Camera-type eye (tissue), 1 donor: ENCODE measurements at places on chromosomes 6 and 20. TPM values are rescaled to one million over a fixed set of nuclear protein-coding genes. Genes with fewer than 3 reads are reported as not detected.

The TRIM15 gene
- not detected for total RNA-seq

The LAMA5 gene
- 88.6 TPM for total RNA-seq

The SIM1 gene
- not detected for total RNA-seq

The ZDHHC14 gene
- 10.2 TPM for total RNA-seq

The TRIM40 gene
- total RNA-seq = not detected

The XKR7 gene
- total RNA-seq = 8.2 TPM

The FRK gene
- 2.3 TPM for total RNA-seq

The FOXO3 gene
- 108 TPM for total RNA-seq

The CLPSL1 gene
- not detected for total RNA-seq

The SPATA25 gene
- 7.6 TPM for total RNA-seq

The HEY2 gene
- 6.6 TPM for total RNA-seq

The HCRTR2 gene
- 1.5 TPM for total RNA-seq

The CST3 gene
- total RNA-seq = 328 TPM

The MACROD2 gene
- total RNA-seq = 65.6 TPM

The TSHZ2 gene
- 14.7 TPM for total RNA-seq
